ENCODE measurements at places on chromosomes 12 and 14.

- no peak for DNase-seq
Observed at GRCh38 chr12:108518101-108518715, 3.1 kb downstream of the FICD start.

DNA sequence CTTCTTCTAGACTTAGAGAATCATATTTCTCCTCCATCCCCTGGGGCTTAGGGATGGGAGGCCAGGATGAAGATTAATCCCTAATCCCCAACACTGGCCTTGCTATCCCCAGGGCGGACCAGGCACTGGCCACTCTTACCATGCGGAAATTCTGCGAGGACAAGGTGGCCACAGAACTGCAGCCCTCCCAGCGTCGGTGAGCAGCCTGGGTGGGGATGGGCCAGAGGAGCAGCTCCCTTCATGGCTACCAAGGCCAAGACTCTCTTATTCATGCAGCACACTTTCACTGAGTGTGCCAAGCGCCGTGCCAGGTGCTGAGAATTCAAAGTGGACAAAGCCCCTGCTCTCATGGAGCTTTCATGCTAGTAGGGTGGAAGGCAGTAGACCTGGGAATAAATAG is 7.0 kb downstream of the TNS2 start:
- no peak for DNase-seq

GRCh38 chr12:117139025-117139717 is 40.0 kb upstream of the TESC start:
- DNase-seq, result no peak

DNA sequence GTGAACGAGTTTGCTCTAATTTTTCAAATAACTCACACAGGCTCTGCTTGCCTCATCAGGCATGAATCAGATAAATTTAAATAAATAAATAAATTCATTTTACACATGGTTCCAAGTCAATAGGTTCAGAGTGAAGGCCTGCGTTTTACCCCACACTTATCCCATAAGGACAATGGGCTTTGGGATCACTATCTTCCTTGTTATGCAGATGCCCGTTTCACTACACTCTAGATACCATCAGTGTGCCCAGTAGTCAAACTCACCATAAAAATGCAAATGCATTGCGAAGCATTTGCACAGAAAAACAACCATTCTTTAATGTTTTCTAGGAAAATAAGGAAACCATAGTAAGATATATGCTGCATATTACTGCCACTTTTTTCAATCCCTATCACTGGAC is 155.9 kb upstream of the CCDC196 start:
- DNase-seq, result no peak

- peak; percentile 49 for DNase-seq
Observed at GRCh38 chr12:28742791-28743190, 406.3 kb upstream of the FAR2 start.

DNA sequence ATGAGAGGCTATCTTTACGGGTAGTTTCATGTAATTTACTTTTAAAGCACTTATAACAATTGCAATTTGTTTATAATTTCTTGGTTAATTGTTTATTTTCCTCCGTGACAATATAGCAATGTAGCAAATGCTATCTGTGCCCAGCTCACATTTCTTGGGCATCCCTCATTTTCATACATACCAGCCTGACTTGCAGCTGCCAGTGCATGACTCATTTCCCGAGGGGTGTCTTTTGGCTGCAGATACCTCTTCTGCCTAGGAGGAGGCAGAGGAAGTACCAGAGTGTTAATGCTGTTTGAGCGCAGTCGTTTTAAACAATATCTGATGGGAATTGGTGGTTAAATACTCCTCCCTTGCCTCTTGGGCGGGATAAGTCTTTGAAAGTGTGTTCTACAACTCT is 104.2 kb upstream of the ABCD2 start:
- DNase-seq, result peak; percentile 16

- no peak for DNase-seq
Observed at GRCh38 chr14:72739446-72740405, 154.2 kb downstream of the DPF3 start.

DNA sequence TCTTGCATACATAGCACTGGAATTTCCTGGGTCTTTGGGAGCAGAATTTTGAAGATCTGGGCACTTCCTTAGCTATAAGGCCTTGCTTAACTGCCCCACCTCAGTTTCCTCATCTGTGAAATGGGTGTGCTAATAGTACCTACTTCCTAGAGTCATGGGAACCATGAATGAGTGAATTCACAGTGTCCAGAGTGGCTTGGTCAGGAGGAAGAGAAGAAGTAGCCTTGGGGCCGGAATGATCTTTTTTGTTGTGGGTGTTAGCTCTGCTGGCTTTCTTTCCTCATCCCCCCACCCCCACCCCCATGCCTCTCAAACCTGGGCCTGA is 2.4 kb downstream of the SH2B3 start:
- no peak for DNase-seq

- peak; percentile 11 for DNase-seq
Observed at GRCh38 chr12:39764944-39765560, 145.4 kb upstream of the ABCD2 start.

GRCh38 chr12:114272605-114273004 is 133.3 kb downstream of the TBX5 start:
- DNase-seq, result no peak

DNA sequence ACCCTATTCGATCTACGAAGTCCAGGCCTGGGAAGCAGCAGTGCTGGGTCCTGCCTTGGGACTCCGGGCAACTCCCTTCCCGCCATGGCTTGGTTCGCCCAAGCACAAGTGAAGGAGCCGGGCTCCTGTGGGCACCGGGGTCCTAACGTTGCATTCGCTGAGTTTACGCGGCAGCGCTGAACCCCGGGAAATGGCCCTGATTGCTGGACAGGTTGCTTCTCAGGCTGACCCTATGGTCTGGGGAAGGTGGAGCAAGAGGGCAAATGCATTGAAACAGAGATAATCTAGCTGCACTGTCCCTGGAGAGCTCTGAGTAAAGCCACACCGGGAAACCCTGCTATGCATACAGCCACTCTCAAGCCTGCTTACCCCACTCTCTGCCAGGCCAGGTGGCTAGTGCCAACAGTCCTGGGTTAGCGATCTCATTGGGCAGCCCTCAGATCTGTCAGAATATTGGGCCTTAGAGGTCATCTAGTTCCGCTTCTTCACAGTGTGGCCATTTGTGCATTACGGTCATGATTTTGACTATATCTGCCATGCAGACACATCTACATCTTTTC is 11.3 kb downstream of the SYNE3 start:
- DNase-seq, result no peak

DNA sequence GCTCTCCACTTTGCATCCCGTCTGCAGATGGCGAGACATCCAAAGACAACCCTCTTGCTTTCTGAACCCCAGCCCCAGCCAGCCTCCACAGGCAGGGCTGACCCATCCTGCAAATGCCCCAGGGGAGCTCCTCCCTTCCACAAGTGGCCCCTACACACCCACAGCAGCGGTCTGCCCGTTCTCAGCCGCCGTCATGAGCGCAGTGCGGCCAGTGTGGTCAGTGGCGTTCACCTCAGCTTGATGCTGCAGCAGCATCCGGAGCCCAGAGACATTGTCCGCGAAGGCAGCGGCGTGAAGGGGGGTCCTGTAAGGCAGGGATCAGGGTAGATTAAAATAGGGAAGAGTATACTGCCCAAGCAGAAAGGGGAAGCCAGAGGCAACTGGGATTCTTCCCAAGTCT is 13.7 kb downstream of the ANKRD52 start:
- no peak for DNase-seq

DNA sequence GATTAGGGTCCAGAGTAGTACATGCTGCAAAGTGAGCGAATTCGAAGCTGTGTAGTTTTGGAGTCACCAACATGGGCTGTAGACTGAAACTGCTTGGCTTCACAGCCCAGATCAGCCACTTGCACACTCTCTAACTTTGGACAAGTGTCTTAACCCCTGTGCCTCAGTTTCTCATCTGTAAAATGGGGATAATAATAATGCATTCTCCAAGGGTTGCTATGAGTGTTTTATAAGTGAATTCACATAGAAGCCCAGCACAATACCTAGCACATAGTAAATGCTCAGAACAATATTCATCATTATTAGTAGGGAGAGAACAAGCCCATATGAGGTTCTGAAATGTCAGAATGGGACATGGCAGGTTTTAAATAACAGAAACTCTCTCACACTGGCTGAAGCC is 10.4 kb downstream of the WSCD2 start:
- DNase-seq, result no peak

- DNase-seq, result no peak
Observed at GRCh38 chr14:35355981-35356841, 48.3 kb downstream of the NFKBIA start.

DNA sequence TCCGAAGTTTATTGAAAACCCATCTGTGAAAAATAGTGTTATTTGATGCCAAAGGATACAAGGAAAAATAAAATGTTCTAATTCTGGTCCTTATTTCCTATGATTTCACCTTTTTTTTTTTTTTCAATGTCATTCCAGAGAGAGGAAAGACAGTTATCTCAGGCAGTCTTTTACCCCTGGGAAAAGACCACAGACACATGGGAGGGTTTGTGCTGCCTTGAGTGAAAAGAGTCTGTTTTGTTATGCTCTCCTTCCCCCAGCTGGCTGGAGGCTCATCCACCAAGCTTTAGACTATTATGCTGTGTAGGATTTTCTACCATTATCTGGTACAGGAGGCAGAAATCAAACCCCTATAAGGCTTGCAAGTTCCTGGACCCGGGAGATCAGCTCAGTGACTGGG is 151.8 kb downstream of the CRADD start:
- no peak for DNase-seq

- no peak for DNase-seq
Observed at GRCh38 chr12:102118874-102119273, 1.0 kb downstream of the NUP37 start.

DNA sequence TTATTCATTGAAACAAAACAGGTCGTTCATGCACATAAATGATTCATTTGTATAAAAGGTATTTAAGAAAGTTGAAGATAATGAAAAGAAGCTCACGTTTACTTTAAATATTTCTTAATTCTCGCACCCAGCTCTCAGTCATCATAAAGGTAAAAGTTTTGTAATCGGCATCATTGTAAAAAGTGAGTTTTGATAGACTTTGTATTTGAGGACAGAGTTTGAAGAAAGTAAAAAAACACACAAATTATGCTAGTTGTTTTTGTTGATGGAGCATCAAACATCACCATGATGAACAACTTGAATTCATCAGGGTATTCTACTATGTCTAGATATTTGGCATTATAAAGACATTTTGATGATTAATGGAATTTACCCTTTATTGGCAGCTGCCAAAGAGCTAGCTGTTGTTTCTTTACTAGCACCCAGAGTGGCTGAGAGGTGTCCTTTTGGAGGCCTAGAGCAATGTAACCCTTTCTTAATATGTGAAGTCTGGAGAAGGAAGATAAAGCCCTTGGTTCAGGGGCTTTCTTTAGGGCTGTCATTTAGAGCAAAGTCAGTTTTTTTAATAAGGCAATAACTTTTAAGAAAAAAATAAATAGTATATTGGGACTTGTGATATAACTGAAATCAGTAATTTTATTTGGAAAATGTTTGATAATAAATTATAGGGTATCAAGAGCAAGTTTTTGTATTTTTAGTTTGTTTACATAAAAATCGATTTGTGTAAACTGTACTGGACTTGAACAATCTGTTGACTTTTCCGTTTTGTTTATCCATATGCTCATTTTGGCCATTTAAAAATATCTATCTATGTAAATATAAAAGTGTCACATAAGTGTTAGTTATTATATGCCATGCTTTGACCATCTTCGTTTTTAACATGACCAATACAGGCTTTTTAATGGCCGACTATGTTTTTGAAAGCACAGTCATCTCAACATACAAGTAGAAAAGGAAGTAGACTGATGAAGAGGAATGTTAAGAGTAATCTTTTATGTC is 7.4 kb downstream of the GLRX5 start:
- DNase-seq, result no peak

DNA sequence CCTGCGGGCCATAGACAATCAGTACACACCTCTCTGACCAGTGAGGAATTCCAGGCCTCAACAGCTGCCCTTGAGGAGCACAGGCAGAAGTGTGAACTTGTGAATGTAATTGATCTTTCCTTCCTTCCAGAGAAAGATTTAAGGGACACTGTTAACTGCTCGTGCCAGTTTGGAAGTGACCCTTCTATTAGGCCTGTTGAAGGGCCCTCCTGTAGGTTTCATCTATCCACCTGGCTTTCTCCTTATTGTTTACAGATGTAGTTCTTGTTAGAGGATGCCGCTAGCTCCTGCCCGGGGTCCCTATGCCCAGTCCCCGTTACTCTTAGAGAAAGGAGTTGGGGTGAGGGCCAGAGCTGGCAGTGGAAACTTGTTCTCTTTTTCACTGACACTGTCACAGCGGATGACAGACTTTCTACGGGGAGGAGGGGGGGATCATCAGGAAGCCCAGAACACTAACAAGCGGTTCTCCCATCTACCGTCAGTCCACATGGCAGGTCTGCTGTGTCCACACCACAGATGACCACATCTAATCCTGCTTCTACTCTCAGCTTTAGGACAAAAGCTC is 42.6 kb downstream of the SH2B3 start:
- DNase-seq, result no peak

GRCh38 chr14:102593061-102593824 is 794 bp downstream of the RCOR1 start:
- DNase-seq, result no peak

GRCh38 chr12:100043631-100044030 is 58.9 kb upstream of the ANKS1B start:
- DNase-seq, result no peak

GRCh38 chr14:71138448-71139293 is 231.4 kb downstream of the PCNX1 start:
- no peak for DNase-seq

GRCh38 chr12:27508736-27509431 is 15.1 kb upstream of the PPFIBP1 start:
- no peak for DNase-seq

- DNase-seq, result no peak
Observed at GRCh38 chr12:90979019-90979418, 24.0 kb upstream of the CCER1 start.

- DNase-seq, result no peak
Observed at GRCh38 chr14:74645244-74645643, 33.2 kb upstream of the LTBP2 start.

DNA sequence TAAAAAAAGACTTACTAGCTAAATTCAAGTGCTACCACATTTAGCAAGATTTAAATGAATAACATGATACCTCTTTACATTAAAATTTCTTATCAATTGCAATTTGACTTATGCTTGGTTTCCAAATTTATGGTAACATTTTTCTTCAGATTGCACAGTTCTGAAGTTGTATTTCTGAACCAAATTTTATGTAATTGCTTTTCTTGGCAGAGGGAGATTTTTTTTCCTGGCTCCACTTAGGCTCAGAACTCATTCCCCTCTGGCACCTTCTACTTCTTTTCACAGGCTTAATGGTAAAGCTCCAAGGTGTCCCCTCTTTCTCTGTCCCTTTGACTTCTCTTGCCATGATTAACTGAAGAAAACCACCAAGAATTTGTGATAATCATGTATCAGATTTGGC is 99.8 kb upstream of the TMTC1 start:
- DNase-seq, result no peak

GRCh38 chr12:108821407-108822397 is 35.7 kb downstream of the SSH1 start:
- DNase-seq, result peak; percentile 20

All from RCC 7860 (cell line).